Neural progenitor cell (in vitro differentiated cells): ENCODE measurements at places on chromosomes 5 and 9.

GRCh38 chr9:87973122-87973521 lies 1.2 kb downstream of the CDK20 start:
- DNase-seq, result no peak

DNA sequence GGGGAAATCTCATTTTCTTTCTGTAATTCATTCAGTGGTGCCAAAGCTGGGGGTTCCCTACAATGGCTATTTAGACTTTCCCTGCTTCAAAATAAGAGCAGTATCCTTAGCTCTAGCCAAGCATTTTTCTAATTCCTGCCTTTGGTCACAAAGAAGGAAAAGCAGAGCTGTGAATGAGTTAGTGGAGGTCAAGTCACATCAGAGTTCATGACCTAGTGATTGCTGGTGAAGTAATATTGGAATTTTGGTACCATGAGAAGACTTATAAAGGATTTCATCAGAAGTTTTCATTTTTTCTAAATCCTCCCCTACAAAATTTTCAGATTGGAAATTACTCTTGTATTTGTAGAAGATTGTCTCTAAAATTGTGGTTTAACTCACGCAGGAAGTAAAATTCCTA lies 28.0 kb downstream of the DNAJC21 start:
- DNase-seq, result no peak

- no peak for DNase-seq
Observed at GRCh38 chr9:114308361-114308950, 14.4 kb upstream of the ORM1 start.

- DNase-seq, result no peak
Observed at GRCh38 chr5:133642153-133642722, 29.9 kb upstream of the FSTL4 start.

DNA sequence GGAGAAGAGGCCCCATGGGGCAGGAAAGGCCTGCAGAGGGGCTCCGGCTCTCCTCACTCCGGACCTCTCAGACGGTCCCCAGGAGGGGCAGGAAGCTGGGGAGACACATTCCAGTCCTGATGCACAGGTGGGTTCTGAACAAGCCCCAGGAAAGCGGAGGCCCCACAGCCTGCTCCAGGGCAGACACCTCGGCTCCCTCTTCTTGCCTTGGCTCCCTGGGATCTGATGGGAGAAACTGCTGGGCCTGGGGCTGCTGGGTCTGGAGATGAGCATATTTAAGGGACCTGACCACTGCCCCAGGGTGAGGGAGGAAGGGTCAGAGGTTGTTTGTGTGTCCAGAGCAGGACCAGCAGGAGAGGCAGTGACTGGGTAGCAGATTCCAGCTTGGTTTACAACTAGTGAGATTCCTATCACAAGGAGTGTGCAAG lies 1.2 kb downstream of the CORO2A start:
- no peak for DNase-seq

DNA sequence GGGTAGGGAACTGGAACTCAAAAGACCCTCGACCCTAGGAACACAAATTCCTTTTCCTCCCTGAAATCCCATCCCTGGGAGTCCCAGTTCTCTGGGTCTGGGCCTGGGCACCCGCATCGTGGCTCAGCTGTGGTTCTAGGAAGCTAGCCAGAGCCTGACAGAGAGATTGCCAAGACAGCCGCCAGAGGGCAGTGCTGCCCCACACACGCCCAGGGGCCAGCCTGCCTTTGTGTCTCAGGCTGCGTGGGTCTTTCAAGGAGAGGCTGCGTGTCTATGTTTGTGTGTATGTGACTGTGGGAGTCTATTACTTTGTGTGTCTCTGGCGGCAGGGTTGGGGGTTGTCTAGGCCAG lies 32.0 kb upstream of the TTLL11 start:
- peak; percentile 84 for DNase-seq

DNA sequence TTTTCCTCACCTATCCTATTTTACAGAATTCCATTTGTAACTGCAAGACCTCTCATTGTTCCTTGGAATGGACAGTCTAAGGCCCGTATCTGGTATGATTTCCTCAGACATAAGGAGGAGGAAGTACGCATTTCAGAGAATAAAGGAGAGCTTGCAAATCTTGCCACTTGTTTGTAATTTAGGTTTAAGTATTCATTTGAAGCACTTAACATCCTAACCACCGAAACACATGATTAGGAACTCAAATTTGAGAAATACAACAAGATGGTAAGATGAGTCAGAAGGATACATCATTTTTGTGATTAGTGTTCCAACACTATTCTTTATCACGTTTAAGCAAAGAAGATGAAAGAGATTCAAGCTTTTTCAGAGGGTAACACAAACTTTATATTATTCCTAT lies 3.9 kb upstream of the ZCCHC9 start:
- DNase-seq, result no peak
